Central memory CD4-positive, alpha-beta T cell (primary cell): ENCODE measurements at places on chromosomes 11 and 22.
A peak's percentile ranks its signal among the peaks of the same experiment; 100 is the strongest.

- DNase-seq: no peak
These were observed 55.7 kb downstream of the FAM168A start for GRCh38 chr11:73542175-73542574.

GRCh38 chr22:19506212-19506611, 18.0 kb downstream of the CLDN5 start:
- no peak for DNase-seq

GRCh38 chr22:47997052-47997590, 1234.7 kb downstream of the TBC1D22A start:
- no peak for DNase-seq

DNA sequence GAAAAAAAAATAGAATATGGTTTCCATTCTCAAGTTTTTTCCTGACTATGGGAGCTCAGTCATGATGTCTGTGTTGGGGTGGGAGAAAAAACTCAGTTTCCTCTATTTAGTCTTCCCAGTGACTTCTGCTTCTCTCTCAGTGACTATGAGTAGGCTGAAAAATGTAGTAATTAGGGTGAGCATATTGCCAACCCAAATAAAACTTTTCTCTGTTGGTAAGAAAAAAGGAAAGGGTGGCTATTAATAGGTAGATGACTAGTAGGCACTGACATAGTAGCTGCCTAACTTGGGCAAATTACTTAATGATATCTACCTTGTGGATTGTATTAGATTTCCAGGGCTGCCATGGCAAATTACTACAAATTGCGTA, 34.2 kb upstream of the BIRC3 start:
- no peak for DNase-seq

- DNase-seq: no peak
These were observed 142.3 kb upstream of the MTNR1B start for GRCh38 chr11:92827132-92827531.

DNA sequence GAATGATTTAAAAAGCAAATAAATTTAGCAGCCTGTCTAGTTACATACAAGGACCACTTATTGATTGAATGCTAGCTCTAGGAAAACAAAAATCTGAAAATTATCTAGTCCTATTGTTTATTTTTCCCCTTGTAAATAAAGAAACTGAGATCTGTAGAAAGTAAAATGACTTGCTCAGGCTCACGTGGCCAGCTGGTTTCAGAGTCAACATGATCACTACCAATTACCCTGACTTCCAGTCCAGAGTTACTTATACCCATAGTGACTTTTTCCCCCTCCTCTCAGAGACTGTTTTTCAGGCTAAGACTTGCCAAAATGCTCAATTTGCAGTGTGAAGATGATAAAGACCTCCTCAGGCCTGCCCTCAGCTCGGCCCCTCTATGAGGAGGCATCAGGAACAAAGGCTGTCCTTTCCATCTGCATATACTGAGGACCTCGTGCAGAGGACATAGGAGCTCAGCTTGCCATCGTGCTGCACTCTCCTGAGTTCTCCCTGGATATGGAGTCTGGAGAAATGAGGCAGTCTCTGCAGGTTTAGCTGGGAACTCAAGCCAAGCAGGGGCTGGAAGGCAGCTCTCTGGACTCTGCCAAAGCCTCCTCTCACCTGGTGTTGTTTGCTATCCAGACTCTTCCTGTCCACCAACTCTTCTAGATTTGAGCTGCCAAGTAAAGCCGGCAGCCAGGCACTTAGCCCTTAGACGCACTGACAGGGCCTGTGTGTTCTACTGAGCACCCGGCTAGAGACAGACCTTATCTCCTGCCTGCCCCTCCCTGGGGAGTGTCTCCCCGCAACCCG, 883.3 kb downstream of the NTM start:
- no peak for DNase-seq

GRCh38 chr22:36636916-36637315, 66.6 kb downstream of the CACNG2 start:
- DNase-seq: no peak

DNA sequence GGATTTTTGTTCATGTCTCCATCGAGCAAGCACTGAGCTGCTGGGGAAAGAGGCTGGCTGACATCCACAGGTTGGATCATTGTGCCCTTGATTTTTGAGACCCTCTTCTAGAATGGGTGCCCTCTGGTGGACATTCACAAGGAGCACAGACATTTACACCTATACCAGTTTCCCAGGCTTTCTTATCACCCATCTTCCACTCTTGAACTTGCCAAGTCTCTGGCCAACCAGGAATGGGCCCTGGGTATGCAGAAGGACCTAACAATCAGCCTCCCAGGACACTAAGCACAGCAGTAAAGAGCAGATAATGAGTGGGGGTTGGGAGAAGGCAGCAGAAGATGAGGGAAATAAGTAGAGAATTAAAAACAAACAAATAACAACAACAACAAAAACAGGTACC, 5.7 kb upstream of the INTS4 start:
- peak; percentile 39 for DNase-seq

DNA sequence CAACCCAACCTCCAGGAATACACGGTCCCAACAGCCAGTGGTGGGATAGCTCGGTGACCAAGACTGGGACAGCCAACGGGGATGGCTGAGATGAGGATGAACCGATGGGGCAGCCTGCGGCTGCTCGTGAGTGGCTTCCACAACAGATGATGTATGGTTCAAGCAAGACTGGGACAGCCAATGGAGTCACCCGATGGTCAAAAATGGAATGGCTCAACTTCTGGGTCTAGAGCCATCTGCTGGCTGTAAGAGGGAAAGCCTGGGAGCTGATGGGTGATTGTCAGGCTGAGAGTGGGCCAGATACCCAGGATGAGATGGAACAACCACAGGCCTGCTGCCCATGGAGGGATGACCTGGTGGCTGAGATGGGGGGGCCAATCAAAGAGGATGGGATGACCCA, 35.5 kb downstream of the SYT7 start:
- no peak for DNase-seq

GRCh38 chr11:93487032-93487483, 56.1 kb downstream of the SMCO4 start:
- no peak for DNase-seq

DNA sequence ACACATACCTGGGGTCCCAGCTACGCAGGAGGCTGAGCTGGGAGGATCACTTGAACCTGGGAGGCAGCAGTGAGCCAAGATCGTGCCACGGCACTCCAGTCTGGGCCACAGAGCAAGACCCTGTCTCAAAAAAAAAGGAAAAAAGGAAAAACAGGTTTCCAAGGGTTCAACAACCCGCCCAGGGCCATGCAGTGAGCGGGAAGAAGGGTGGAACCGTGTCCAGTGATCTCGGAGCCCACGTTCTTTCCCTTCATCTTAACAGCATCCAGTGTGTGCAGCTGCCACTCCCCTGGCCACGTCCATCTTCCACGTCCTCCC, 14.9 kb upstream of the LRP5 start:
- DNase-seq: no peak

- no peak for DNase-seq
These were observed 4.2 kb downstream of the SLC25A1 start for GRCh38 chr22:19174106-19175025.

DNA sequence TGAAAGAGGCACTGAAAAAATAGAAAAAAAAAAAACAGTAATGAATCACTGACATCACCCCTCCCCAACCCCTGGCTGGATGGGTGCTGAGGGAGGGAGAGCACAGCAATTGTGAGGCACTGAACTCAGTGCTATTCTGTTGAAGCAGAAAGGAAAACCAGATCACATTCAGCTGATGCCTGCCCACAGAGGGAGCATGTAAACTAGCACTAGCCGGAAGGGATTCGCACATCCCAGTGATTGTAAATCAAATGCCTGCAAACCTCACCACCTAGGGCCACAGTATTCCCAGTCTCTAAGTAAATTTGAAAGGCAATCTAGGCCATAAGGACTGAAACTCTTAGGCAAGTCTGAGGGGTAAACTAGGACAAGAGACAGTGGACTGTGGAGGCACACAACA, 772.0 kb upstream of the CCDC179 start:
- DNase-seq: no peak

GRCh38 chr11:111733016-111733415, 33.2 kb downstream of the PPP2R1B start:
- no peak for DNase-seq

DNA sequence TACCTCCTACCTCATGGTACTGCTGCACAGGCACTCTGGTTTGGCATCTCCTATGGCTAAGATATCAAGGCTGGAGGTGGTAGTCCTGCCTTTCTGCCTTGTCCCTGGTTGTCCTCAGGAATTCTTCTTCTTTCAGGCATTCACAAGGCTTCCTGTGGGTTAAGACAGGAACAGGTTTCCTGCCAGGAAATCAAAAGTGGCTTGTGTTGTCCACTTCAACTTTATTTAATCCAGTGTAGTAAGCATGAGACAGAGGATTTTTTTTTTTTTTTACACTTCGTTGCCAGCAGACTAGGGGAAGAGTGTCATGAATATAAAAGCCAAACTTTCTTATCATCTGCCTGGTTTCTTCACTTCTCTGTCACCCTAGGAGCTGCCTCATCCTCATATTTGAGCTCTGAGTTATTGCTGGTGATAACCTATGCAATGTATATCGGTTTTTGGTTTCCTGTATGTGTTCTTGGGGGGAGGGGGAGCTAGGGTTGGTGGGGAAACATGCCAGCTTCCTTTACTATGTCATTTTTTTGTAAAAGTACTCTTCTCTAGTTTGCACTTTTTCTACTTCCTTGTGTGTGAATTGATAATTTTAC, 50.2 kb downstream of the XKR3 start:
- DNase-seq: no peak

GRCh38 chr22:22400099-22400498, 108.4 kb downstream of the ZNF280B start:
- DNase-seq: no peak

DNA sequence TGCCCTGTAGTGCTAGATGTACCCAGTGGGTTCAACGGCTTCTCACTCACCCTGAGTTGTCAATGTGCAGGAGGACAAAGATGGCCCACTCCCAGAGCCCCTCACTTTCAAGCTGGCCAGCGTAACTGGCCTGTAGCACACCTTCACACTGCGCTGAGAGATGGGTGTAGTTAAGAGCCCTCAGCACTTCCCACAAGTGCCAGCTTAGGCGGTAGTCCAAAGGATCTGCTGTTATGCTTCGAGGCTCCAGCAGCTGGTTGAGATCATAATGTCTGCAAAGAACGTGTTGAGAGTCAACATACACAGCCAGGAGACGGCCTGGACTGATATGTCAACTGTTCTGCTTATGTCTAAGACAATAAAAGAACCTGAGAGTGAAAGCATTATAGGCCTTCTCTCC, 14.7 kb upstream of the CHRNA10 start:
- no peak for DNase-seq

GRCh38 chr11:18461909-18462308, 6.3 kb downstream of the LDHAL6A start:
- no peak for DNase-seq

- DNase-seq: no peak
These were observed 15.8 kb downstream of the BLID start for GRCh38 chr11:122100037-122100755.

DNA sequence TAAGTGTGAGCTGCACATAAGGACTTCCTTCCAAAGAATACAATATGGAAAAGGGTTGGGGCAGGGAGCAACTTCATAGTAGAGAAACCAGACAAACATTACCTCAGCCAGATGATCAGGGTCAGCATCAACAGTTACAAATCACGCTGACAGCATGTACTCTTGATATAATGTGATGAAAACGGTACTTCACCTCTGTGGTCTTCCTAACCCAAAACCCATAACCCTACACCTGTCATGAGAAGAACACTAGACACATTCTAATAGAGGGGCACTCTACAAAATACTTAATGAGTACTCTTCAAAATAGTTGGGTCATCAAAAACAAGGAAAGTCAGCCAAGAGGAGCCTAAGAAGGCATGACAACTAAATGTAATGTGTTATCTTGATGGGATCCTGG, 43.9 kb downstream of the RRAS2 start:
- DNase-seq: no peak

- no peak for DNase-seq
These were observed 653 bp downstream of the NAGA start for GRCh38 chr22:42069801-42070516.

DNA sequence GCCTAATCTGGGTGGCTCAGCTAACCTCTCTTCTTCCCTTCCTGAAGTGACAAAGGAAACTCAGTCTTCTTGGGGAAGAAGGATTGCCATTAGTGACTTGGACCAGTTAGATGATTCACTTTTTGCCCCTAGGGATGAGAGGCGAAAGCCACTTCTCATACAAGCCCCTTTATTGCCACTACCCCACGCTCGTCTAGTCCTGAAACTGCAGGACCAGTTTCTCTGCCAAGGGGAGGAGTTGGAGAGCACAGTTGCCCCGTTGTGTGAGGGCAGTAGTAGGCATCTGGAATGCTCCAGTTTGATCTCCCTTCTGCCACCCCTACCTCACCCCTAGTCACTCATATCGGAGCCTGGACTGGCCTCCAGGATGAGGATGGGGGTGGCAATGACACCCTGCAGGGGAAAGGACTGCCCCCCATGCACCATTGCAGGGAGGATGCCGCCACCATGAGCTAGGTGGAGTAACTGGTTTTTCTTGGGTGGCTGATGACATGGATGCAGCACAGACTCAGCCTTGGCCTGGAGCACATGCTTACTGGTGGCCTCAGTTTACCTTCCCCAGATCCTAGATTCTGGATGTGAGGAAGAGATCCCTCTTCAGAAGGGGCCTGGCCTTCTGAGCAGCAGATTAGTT, 14.2 kb upstream of the UVRAG start:
- no peak for DNase-seq
